Activated naive CD4-positive, alpha-beta T cell treated with anti-CD3 and anti-CD28 coated beads, Interleukin-2, amount 50 U/mL, for 72 hours (primary cell): ENCODE measurements at places on chromosomes 3 and 15.
A peak's percentile ranks its signal among the peaks of the same experiment; 100 is the strongest.

DNA sequence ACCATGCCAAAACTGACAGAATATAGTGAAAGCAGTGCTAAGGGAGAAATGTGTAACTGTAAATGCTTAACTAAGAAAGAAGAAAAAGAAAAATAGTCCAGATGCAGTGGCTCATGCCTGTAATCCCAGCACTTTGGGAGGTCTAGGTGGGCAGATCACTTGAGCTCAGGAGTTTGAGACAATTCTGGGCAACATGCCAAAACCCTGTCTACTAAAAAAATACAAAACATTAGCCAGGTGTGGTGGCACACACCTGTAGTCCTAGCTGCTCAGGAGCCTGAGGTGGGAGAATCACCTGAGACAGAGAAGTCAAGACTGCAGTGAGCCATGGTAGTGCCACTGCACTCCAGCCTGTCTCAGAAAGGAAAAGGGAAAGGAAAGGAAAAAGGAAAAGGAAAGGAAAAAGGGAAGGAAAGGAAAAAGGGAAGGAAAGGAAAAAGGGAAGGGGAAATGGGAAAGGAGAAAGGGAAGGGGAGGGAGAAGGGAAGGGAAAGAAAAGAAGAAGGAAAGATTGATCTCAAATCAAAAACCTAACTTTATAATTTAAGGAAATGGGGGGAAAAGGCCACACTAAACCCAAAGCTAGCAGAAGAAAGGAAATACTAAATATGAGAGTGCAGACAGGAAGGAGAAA lies 20.3 kb downstream of the C3orf33 start:
- no peak for DNase-seq

- no peak for DNase-seq
Observed at GRCh38 chr3:6523043-6523442, 337.9 kb upstream of the GRM7 start.

- no peak for DNase-seq
Observed at GRCh38 chr15:74134387-74135027, 4.1 kb downstream of the ISLR2 start.

DNA sequence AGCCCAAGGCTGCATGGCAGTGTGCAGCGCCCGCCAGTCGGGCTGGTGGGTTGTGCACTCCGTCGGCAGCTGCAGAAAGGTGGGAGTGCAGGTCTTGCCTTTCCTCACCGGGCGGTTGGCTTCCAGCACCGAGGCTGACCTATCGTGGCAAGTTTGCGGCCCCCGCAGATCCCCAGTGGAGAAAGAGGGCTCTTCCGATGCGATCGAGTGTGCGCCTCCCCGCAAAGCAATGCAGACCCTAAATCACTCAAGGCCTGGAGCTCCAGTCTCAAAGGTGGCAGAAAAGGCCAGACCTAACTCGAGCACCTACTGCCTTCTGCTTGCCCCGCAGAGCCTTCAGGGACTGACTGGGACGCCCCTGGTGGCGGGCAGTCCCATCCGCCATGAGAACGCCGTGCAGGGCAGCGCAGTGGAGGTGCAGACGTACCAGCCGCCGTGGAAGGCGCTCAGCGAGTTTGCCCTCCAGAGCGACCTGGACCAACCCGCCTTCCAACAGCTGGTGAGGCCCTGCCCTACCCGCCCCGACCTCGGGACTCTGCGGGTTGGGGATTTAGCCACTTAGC lies 4.3 kb downstream of the ISL2 start:
- DNase-seq, result no peak

- DNase-seq, result no peak
Observed at GRCh38 chr15:69653306-69653705, 200.7 kb downstream of the RPLP1 start.

GRCh38 chr15:81330366-81331090 lies 6.6 kb upstream of the STARD5 start:
- DNase-seq, result no peak

DNA sequence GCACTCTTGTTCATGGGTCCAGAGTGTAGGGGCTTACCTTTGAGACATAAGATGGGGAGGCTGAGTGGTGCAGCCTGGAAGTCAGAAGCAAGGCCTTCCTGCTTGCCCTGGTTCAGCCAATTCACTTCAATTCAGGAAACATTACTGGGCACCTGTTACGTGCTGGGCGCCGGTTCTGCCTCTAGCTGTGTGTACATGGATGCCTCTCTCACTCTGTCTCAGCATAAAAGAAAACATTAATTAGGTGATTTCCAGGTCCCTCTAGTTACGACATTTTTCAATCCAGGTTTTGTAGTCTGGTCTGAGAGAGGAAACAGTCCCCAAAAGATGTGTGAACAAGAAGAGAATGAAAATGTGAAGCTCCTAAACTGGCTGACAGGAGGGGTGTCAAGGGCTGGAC lies 1.2 kb downstream of the RTP1 start:
- no peak for DNase-seq

GRCh38 chr3:115217678-115218451 lies 70.8 kb upstream of the ZBTB20 start:
- peak; percentile 22 for DNase-seq

DNA sequence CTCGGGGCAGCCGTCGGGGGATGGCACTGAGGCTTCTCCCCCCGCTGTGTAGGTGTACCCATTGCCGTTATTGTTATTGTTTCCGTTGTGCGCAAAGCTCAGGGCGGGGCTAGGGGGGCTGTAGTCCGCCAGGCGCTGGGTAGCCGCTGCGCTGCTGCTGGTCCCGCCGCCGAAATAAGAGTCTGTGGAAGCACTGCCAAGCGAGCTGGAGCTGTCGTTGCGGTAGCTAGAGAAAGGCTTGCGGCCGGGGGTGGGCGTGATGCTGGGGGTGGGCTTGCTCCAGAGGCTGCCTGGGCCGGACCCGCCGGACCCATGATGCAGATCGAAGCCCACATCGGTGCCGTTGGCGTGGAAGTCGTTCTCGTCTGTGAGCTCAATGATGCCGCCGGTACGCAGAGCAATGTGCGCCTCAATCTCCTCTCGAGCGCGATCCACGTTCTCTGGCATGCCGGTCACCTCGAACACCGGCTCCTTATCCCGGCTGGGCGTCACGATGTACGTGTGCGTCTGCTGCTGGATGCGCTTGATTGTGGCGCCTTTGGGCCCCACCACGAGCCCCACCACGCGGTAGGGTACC lies 1.9 kb downstream of the MEX3B start:
- no peak for DNase-seq

- DNase-seq, result no peak
Observed at GRCh38 chr15:85351965-85352364, 28.4 kb upstream of the AKAP13 start.

DNA sequence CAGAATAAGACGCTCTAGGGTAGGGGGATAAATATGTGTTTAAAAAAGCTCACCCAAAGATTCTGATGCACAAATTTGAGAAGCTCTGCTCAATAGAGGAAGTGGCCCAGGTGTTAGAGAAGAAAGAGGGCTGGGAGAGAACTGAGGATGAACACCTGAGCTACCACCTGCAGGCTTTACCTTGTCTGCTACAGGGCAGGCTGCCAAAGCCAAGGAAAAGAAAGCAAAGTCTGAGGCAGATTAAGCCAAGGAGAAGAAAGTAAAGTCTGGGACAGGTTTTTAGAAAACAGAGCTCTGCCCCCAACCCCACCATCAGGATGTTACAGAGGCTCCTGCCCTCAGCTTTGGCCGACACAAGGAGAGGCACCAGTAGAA lies 92.9 kb downstream of the THRB start:
- no peak for DNase-seq

- DNase-seq, result no peak
Observed at GRCh38 chr15:99511531-99511865, 54.3 kb upstream of the MEF2A start.

GRCh38 chr15:100899601-100900000 lies 19.6 kb upstream of the LRRK1 start:
- DNase-seq, result no peak

GRCh38 chr3:138072796-138073195 lies 42.6 kb downstream of the DZIP1L start:
- no peak for DNase-seq

GRCh38 chr15:70159713-70160009 lies 61.9 kb upstream of the TLE3 start:
- DNase-seq, result no peak

DNA sequence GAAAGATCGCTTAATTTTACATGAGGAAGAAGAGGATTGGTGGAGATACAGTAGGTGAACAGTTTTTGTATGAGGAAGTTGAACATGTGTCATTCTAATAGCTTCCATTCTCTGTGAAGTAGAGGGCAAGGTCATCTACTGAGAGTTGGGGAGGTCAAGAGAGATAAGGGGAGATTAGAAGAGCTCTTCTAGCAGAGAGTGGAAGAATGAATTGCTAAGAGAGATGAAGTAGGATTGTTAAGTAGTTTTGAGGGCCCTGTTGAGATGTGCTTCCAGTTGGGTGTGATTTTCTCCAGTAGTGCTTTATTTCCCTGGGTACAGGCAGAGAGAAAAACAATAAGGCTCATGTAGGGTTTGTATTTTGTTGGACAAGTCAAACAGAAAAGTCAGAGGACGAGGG lies 5.2 kb downstream of the OPA1 start:
- no peak for DNase-seq

GRCh38 chr3:106032479-106032878 lies 163.7 kb upstream of the CBLB start:
- no peak for DNase-seq

GRCh38 chr3:176954517-176954916 lies 242.8 kb downstream of the TBL1XR1 start:
- no peak for DNase-seq

DNA sequence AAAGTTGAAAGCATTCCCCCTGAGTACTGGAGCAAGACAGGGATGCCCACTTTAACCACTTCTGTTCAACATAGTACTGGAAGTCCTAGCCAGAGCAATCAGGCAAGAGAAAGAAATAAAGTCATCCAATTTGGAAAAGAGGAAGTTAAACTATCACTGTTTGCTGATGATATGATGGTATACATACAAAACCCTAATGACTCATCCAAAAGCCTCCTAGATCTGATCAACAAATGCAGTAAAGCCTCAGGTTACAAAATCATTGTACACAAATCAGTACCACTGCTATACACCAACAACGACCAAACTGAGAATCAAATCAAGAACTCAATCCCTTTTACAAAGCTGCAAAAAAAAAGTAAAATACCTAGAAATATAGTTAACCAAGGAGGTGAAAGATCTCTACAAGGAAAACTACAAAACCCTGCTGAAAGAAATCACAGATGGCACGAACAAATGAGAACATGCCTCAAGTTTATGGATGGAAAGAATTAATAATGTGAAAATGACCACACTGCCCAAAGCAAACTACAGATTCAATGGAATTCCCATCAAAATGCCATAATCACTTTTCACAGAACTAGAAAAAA lies 40.3 kb downstream of the RPL39L start:
- DNase-seq, result no peak

GRCh38 chr3:116378077-116378476 lies 67.2 kb downstream of the LSAMP start:
- no peak for DNase-seq

GRCh38 chr15:41773332-41773728 lies 954 bp upstream of the MAPKBP1 start:
- DNase-seq, result no peak

DNA sequence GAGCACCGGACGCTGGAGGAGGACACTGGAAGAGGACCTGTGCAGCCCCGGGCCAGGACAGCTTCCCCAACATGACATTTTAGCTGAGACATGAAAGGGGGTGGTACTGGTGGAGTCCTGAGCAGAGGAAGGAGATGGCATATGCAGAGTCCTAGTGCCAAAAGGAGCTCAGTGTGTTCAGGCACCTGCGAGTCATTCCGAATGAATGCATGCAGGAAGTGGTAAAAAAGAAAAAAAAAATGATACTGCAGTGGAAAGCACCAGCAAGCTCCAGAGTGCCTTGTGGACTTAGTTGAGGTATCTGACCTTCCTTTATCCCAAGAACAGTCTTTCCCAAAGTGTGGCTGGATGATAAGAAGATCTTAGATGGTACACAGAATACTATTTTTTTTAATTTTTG lies 6.6 kb upstream of the ZNF148 start:
- DNase-seq, result peak; percentile 13

DNA sequence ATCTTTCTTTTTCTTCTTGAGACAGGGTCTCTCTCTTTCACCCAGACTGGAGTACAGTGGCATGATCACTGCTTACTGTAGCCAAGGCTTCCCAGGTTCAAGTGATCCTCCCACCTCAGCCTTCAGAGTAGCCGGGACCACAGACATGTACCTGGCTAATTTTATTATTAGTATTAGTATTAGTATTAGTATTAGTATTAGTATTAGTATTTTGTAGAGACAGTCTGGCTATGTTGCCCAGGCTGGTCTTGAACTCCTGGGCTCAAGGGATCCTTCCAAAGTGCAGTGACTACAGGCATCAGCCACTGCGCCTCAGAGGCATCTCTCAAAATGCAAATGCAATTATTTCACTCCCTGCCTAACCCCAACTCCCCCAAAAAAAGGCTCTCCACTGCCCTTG lies 1.7 kb downstream of the KIF7 start:
- no peak for DNase-seq

DNA sequence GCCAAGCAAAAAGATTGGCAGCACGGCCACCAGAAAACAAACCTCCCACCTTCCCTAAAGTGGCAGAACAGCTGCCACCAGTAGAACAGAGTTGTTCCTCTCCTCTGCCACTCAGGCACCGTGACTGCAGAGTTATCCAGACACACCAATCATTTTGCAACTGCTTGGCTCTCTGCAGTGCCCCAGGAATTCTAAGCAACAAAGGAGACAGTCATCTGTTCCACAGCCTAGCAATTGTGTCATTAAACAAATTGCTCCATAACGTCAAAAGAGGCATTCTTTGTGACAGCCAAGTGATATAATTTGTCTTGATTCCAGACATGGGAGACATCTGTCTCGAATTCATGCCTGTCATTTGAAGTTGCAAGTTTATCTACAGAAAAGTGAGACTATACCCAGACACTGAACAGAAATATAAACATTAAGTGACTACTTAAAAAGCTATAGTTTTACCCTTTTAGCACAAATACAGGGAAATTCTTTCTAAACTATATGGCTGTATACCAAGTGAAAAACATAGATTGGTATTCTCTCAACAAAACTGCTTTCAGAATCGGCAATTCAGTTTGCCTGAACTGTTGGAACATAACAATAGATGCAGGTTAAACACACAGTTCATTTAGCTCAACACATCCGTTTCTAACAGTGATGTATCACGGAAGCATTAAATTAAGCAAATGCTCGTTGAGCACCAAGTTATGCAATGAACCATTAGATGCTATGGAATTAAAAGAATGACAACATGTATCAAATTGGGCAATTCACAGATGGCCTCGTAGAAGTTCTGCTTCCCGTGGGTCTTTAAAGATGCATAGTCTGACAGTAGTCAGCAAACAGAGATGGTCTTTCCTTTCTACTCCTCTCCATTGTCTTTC lies 281.3 kb downstream of the FGF12 start:
- no peak for DNase-seq

- no peak for DNase-seq
Observed at GRCh38 chr15:85312929-85313331, 67.5 kb upstream of the AKAP13 start.
